Small intestine (tissue), 16 donors: ENCODE measurements at places on chromosomes 5 and 9. TPM values are rescaled to one million over a fixed set of nuclear protein-coding genes. Genes with fewer than 3 reads are reported as not detected.

DNA sequence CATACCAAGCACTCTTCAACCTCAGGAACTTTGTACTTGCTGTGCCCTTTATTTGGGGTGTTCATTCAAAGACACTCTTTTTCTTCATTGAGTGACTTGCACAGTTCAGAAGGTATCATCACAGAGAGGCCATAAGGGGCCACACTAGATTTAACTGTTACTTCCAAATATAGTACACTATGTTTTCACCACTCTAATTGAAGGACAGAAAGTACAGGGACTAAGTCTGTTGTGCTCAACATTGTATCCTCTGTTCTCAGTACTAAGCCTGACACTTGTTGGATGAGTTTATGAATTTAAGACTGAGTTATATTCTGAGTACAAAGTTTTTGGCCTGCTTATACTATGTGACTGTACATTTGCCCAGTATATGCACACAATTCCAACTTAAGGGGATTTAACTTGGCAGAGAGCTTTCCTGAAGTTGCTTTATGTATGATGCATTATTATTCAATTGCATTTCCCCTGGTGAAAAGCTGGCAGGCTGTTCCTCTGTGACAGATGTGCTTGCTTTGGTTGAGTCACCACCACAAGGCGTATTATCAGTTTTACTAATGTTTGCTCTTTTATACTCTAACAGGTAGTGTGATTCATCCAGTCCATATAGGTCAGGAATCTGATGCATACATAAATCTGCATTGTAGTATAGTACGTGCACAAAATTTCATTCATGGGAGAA, 714.8 kb downstream of the TLR4 start:
- H3K27me3 ChIP-seq = no peaks in the 10 kb centered on the region
- no peaks in the 10 kb centered on the region for H3K36me3 ChIP-seq
- no peaks in the 10 kb centered on the region for H3K4me1 ChIP-seq

DNA sequence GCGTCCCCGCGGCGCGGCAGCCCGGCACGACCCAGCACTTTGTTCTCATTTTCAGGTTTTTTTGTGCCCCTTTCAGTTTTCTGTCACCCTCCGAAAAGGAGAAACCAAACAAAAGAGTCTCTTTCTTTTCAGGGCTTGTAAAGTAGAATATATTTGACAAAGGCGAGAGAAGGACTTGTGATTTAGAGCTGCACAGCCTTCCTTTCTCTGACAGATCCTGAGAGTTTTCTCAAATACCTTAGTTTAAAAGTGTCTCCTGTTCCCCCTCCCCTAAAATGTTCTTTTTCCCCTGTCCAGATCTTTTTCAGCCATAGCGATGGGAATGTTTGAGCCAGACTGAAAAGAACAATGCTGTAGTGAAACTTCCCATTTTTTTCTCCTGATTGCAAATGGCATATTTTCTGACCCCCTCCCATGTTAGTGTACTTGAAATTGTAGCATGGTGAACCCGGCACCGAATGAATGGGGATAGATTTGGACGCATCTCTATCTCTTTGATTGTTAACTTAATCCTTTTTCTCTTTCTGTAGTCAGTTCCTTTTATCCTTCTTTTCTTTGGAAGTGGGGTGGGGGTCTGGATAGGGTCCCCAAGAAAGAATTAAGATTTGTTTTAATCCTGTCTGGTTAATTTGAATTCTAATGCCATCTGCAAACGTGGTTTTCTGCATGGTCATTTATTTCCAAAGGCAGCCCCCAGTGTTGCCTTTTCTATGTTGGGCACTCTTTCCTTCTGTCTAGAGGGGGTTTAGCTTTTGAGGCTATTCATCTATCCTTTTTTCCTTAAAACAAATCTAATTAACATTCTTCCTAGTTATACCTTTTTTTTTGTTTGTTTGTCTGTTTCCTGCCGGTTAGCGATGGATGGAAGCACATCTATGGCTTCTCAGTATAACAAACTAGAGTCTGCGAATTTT, 2.2 kb downstream of the ZSWIM6 start:
- H3K4me1 ChIP-seq = peaks cover 4% of the 10 kb centered on the region
- no peaks in the 10 kb centered on the region for H3K36me3 ChIP-seq
- peak; percentile 26 for DNase-seq
- no peaks in the 10 kb centered on the region for H3K27me3 ChIP-seq
- H3K4me3 ChIP-seq = peak overlapping the region; percentile 79

DNA sequence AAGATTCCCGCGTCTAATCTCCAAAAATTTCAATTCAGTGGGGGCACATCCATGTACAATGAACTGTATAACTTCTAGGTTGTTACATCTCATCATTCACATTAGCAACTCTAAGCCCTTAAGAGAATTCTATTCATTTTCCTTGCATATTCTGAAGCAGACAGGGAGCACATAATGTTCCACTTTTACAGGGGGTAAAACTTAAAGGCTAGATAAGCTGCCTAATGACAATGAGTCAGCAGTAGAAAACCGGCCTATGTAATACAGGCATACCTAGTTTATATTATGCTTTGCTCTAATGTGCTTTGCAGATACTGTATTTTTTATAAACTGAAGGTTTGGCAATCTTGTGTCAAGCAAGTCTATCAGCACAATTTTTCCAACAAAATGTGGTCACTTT, 40.4 kb downstream of the PTAR1 start:
- peak; percentile 2 for DNase-seq
- H3K27ac ChIP-seq = no peak overlapping the region
- H3K36me3 ChIP-seq = peaks cover 3% of the 10 kb centered on the region
- no peaks in the 10 kb centered on the region for H3K27me3 ChIP-seq
- H3K4me1 ChIP-seq = no peaks in the 10 kb centered on the region
- no peak overlapping the region for H3K4me3 ChIP-seq

- no peaks in the 10 kb centered on the region for H3K4me1 ChIP-seq
- H3K36me3 ChIP-seq = no peaks in the 10 kb centered on the region
- no peaks in the 10 kb centered on the region for H3K27me3 ChIP-seq
- no peak overlapping the region for H3K27ac ChIP-seq
Observed at GRCh38 chr5:20305463-20305862, 317.5 kb upstream of the CDH18 start.

GRCh38 chr5:11852717-11853087, 51.5 kb downstream of the CTNND2 start:
- DNase-seq = no peak
- H3K4me1 ChIP-seq = no peaks in the 10 kb centered on the region
- no peaks in the 10 kb centered on the region for H3K27me3 ChIP-seq
- no peaks in the 10 kb centered on the region for H3K36me3 ChIP-seq
- no peak overlapping the region for H3K4me3 ChIP-seq

DNA sequence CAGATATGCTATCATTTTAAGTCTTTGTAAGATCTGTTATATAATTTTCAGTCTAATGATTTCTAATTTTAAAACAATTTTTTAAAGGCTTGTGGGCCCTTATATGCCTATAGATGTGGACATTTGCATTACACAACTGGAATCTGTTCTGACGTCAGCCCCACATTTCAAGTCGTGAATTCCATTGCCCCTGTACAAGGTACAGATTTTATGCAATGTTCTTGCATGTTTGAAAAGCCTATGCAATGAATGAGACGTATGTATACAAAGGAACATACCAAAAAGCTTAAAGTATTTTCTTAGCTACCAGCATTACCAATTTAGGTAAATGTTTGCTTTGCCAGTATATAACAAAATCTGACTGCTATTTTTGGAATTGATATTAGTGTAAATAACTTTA, 77.2 kb downstream of the ITGA1 start:
- H3K36me3 ChIP-seq = peaks cover 6% of the 10 kb centered on the region
- no peak for DNase-seq
- no peaks in the 10 kb centered on the region for H3K4me1 ChIP-seq
- no peak overlapping the region for H3K27ac ChIP-seq
- no peak overlapping the region for H3K4me3 ChIP-seq

GRCh38 chr5:95261437-95262175, 23.3 kb downstream of the MCTP1 start:
- H3K27me3 ChIP-seq = no peaks in the 10 kb centered on the region
- H3K27ac ChIP-seq = no peak overlapping the region
- peak; percentile 14 for DNase-seq
- H3K4me3 ChIP-seq = no peak overlapping the region

- no peaks in the 10 kb centered on the region for H3K4me1 ChIP-seq
- DNase-seq = no peak
- H3K27me3 ChIP-seq = no peaks in the 10 kb centered on the region
- no peak overlapping the region for H3K27ac ChIP-seq
- no peak overlapping the region for H3K4me3 ChIP-seq
- no peaks in the 10 kb centered on the region for H3K36me3 ChIP-seq
Observed at GRCh38 chr9:75359638-75360037, 271.3 kb downstream of the OSTF1 start.

DNA sequence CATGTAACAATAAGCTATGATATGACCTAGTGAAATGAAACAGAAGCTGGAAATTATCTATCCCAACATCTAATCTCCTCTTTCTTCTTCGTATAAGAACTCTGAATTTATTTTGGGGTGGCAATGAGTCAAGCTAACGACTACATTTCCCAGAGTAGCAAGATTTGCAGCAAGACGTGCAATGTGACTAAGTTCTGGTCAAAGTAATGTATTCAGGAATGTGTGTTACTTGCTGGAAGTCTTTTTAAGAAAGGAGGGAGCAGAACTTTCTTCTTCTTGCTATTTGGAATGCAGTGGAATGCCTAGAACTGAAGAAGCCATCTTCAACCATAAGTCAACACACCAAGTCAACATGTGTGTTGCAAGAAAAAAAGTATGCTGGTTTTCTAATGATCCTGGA, 406.6 kb upstream of the MEF2C start:
- H3K36me3 ChIP-seq = no peaks in the 10 kb centered on the region
- no peaks in the 10 kb centered on the region for H3K4me1 ChIP-seq
- no peak overlapping the region for H3K27ac ChIP-seq

GRCh38 chr9:106069241-106069640, 374.9 kb downstream of the TMEM38B start:
- no peak overlapping the region for H3K27ac ChIP-seq
- H3K27me3 ChIP-seq = no peaks in the 10 kb centered on the region
- DNase-seq = no peak
- H3K36me3 ChIP-seq = no peaks in the 10 kb centered on the region
- H3K4me1 ChIP-seq = no peaks in the 10 kb centered on the region

DNA sequence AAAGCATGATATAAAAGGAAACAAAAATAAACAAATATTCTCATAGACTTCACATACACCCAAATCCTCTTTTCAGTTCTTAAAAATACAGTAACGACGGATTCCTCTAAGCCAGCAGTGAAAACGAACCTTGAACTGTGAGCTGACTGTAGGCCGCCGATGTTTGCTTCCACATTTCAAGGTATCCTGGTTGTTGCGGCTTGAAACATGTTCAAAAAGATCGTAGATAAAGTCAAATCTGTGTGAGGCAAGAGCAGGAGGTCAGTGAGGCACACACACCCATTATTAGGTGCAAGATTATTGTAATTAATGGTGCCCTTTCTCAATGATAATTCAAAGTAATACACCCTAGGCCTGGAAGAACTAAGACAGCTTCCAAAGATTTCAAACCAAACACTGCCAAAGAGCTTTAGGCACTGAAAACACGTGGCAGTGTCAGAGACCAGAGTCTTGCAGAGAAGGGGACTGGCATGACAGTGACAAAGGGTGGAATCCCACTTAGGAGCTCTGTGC, 141.2 kb upstream of the RETREG1 start:
- H3K4me3 ChIP-seq = no peak overlapping the region
- peaks cover 46% of the 10 kb centered on the region for H3K36me3 ChIP-seq
- peaks cover 2% of the 10 kb centered on the region for H3K4me1 ChIP-seq
- peak; percentile 90 for DNase-seq

GABRA6 gene
- polyA plus RNA-seq = not detected

MARVELD2 gene
- polyA plus RNA-seq = 6.2 TPM

AFF4 gene
- polyA plus RNA-seq = 7.8 TPM

CNTFR gene
- 8.7 TPM for polyA plus RNA-seq

MEGF10 gene
- not detected for polyA plus RNA-seq
